ENCODE measurements at places on chromosomes 3 and 15. TPM values are rescaled to one million over a fixed set of nuclear protein-coding genes. Genes with fewer than 3 reads are reported as not detected.

- no peak for DNase-seq
Observed at GRCh38 chr3:43618142-43618541, 3.7 kb downstream of the ANO10 start.

Gene TMPRSS7
- polyA plus RNA-seq, result not detected

Gene STX19
- not detected for polyA plus RNA-seq

Gene GABRG3
- polyA plus RNA-seq, result 0.01 TPM

Data from ovary (tissue), 10 donors.